ENCODE measurements at places on chromosomes 5 and 9.

- no peak for DNase-seq
Measured at GRCh38 chr9:82504620-82505019, 516.0 kb downstream of the SPATA31D1 start.

DNA sequence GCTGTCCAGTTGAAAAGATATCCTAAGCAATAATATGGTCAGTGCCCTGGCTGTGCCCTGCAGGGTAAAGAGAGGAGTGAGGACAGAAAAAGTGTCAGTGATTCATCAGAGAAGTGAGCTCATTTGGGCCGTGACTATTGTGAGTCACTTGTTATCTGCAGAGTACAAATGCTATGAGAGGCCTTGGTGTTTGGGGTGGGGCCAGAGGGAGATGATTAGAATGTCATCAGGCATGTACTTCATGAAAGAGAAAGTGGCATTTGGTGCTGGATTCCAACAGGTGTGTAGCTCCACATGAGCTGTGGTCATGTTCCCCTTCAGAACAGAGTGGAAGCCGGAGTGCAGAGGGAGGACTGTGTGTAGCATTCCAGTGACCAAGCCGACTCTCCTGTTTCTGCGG, 174.1 kb downstream of the KDM4C start:
- no peak for DNase-seq

DNA sequence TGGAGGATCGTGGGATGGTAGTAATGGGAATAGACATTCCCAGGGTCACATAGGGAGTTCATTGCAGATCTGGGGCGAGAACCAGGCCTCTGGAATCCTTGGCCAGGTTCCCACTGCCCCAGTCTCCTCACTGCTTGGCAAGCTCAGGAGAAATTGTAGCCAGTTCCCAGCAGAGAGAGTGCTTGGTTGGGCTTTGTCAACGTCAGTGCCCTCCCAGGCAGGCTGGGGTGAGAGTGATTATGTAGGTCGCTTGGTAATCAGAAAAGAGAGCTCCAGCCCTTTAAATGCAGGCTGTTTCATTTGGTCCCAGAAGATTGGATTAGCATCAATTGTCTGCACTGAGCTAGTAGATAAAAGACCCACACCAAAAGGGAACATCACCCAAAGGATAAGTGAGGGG, 51.8 kb upstream of the GALNT10 start:
- DNase-seq = no peak

- DNase-seq = peak; percentile 43
Measured at GRCh38 chr5:6675784-6676491, 37.3 kb upstream of the TENT4A start.

GRCh38 chr5:160508780-160509361, 87.2 kb downstream of the PTTG1 start:
- DNase-seq = peak; percentile 92

DNA sequence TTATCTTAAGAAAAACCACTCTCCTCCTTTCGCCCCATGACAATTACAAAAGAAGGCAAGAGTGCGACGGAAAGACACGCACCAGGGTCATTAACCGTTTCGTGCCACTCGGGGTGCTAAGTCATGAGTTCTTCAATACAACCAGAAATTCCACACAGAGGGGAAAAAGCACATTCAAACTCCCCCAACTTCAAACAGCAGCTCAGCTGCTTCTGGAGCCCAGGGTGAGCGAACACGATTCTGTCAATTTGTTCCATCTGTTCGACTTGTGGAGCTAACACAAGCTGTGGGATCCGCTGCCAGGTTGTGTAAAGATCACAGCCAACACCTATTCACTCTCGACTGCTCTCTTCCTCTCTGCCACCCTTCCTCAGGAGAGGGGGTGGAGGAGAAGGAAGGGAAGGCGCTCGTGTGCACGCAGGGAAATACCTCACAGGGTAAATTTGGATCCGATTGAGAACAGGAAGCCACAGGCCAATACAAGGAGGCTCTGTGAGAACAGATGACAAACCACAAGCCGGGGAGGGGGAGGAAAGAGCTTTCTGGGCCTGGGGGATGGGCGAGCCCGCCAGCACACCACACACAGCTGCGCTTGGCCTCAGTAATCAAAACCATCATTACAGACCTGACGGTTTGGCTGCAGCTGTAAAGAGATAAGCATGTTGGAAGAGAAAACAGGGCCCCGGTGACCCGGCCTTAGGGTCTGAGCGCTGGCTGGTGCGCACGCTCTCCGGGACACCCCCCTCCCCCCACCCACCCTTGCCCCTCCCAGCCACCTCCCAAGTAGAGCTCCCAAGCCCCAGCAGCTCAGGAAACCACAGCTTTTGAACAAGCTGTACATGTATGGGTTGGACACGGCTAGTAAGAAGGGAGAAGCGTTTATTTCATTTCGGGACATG, 54.3 kb downstream of the PTCH1 start:
- DNase-seq = peak; percentile 95

GRCh38 chr5:176769911-176770310, 40.4 kb upstream of the UNC5A start:
- no peak for DNase-seq

- no peak for DNase-seq
Measured at GRCh38 chr5:88251048-88251711, 17.5 kb downstream of the TMEM161B start.

DNA sequence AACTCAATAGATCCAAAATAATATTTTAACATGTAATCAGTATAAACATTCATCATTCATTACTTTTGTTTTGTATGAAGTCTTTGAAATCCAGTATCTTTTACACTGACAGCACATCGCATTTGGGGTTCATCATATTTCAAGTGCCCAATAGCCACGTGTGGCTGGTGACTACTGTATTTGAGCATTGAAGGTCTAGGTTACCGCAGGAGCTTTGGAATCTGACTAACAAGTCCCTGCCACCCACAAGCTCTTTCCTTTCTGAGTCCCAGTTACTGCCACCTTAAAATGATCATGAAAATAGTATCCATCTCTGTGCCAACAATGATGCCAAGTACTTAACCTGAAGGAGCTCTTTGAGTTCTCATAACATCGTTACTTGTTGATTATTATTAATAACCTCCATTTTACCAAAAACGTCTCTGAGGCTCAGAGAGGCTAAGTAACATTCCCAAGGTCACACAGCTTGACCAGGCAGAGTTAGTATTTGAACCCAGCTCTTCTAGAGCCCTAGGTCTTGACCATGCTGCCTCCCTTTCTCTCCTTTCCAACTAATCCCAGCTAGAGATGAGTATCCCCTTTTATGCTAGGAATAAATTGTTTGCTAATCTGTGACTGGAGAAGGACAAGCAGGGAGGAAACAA, 24.2 kb downstream of the ARHGEF37 start:
- DNase-seq = no peak

DNA sequence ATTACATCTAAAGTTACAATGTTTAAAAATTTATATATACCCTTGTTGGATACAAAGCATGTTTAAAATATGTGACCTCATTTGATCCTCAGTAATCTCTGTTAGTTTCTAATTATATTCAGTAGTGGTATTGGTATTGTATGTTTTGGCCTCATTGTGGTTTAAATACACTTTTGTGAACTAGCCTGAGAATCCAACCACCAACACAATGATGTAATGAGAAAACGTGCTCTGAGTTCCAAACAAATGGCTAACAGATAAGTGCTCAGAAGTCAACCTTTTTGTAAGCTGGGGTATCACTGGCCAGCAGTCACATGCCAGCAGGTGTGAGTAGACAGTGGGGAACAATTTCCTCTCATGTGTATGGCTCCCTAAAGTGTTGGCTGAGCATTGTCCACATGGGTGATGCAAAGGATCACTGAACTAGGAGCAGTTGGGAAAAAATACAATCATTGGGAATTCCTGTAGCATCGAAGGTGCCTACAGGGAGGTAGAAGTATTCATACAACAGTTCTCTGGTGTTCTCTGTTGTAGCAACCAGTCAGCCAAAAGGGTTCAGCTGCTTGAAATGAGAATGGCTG, 56.1 kb downstream of the DOCK8 start:
- no peak for DNase-seq

- DNase-seq = peak; percentile 36
Measured at GRCh38 chr9:71796100-71796767, 27.9 kb upstream of the CEMIP2 start.

DNA sequence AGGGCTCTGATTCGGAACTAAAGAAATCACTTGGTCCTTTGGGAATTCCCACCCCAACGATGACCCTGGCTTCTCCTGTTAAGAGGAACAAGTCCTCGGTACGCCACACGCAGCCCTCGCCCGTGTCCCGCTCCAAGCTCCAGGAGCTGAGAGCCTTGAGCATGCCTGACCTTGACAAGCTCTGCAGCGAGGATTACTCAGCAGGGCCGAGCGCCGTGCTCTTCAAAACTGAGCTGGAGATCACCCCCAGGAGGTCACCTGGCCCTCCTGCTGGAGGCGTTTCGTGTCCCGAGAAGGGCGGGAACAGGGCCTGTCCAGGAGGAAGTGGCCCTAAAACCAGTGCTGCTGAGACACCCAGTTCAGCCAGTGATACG, 83.4 kb downstream of the GOLPH3 start:
- DNase-seq = no peak

DNA sequence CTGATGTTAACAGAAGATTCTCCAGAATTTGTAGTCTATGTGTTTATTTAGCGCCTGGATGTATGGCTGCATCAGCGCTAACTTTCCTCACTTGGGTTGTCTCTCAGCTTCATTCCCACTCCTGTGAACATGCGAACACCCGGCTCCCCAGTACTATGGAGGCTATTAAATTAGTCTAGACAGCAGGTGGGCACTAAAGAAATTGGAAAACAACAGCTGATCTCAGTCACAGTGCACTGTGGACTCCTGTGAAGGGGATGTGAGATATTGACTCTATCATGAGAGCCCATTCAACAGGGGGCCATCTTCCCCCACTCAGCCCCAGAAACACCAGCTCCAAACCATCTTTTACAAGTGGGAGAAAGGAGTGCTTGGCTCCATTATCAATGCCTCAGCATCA, 471.0 kb downstream of the KDM4C start:
- DNase-seq = no peak

DNA sequence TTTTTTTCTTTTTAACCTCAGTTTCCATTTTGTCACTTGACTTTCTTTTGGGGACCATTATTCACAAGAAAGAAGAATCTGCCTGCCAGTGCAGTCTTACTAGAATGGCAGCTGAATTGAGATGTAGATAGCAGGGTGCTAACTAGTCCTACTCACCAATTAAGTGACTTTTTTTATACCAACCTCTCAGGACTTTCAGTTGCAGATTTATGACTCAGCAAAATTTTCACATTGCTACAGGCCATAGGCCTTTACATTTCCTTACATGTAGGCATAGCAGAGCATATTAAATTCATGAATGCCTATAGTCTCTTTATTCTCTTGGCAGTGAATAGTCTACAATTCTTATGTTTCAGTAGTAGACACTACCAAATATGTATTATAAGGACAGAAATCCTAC, 54.0 kb upstream of the FKTN start:
- DNase-seq = no peak

DNA sequence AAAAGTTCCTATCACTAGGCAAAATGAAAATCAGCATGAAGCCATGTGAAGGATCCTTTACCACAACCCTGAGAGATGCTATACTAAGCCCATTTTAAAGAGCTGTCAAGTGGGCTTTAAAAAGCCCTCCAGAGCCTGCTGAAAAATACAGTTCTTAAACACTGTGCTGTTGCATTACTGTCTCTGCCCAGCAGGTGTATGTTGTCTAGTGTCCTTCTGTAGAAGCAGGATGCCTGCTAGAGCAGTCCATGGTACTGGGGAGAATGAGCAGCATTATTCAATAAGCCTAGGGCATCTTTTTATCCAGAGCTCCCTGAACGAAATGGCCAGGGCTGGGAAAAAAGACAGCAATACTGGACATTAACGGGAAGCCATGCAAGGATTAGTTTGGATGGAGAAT, 126.2 kb upstream of the PLCXD3 start:
- DNase-seq = peak; percentile 64

DNA sequence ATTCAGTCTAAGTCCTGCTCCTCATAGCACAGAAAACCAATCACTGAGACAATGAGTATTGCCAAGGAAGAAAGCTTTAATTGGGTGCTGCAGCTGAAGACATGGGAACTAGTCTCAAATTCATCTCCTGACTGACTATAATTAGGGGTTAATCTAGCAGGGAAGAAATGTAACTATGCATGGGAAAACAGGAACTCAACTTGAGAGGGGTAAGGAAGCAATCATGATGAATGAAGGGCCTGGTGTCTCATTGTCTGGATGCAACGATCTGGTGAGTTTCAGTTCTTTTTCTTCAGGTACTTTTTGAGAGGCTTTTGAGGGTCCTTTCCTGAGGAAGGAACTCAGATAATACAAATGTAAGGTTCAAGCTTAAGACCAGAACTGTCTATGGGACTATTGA, 24.0 kb upstream of the OCLN start:
- no peak for DNase-seq

GRCh38 chr5:67806654-67807438, 408.7 kb upstream of the PIK3R1 start:
- no peak for DNase-seq

DNA sequence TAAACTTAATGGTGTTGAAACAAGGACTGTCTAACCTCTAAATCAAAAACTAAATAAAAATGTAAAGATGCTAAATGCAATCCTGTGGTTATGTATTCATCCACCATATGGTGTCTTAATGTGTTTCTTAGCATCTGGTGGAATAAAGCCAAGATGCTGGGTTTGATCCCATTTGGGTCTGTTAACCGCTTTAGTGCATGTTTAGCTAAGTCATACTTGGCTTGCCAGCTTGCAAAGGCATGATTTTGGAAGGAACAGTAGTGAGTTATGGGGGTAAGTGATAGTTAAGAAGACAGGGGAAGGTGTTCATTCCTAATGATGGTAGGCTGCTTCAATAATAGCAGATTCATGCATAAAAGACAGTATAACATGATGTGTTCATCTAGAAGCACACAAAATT, 139.0 kb upstream of the SLC27A6 start:
- no peak for DNase-seq

GRCh38 chr5:1299961-1300360, 5.1 kb upstream of the TERT start:
- DNase-seq = no peak

GRCh38 chr9:35110327-35110761, 5.3 kb downstream of the ATOSB start:
- DNase-seq = no peak

DNA sequence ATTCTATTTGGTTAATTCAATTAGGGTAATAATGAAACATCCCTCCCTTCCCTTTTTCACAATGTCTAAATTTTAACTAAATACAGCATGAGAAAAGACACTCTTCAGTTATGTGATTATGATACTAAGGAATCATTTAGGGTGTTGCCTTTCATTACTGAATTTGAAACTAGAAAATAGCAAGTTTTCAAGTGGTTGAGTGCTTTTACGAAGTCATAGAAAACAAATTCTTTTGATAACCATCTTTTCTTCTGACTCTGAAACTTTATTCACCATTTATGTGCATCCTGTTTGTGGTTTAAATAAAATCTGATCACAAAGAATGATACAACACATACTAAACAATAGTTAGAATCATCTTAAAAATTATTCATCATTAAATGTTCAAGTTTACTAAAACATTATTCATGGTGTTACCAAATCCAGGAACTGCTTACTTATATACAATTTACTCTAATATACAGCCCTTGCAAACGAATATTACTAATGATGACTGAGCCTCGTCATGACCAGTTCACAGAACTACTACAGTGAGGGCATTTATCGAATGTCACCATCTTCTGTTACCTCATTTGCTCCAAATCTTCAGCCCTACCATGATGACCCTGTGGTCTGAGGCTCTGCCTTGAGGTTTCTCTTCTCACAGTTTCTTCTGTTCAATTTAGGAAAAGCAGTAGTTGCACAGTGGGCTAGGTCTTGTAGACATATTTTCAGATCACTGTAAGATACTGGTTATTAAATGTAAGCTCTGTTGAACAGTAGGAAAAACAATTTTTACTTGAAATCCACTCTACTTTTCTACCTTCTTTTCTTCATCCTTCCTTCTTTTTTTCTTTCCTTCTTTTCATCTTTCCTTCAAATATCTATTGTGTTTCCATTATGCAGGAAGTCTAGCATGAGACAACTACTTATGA, 18.3 kb upstream of the IL9 start:
- no peak for DNase-seq

GRCh38 chr5:173472784-173473278, 143.6 kb downstream of the BOD1 start:
- no peak for DNase-seq
